Kidney (tissue), 22 donors: ENCODE measurements at places on chromosomes 13 and 19. TPM values are rescaled to one million over a fixed set of nuclear protein-coding genes. Genes with fewer than 3 reads are reported as not detected.
A peak's percentile ranks its signal among the peaks of the same experiment; 100 is the strongest.

The RASGRP4 gene
- 3.6 TPM for total RNA-seq

The SCGB2B2 gene
- total RNA-seq: 1.1 TPM

The RAB3A gene
- total RNA-seq: 5.2 TPM

The PRDX2 gene
- 171 TPM for total RNA-seq

The CEACAM20 gene
- not detected for total RNA-seq

The RNF225 gene
- total RNA-seq: 0.25 TPM

The ATP4A gene
- not detected for total RNA-seq

The MPV17L2 gene
- total RNA-seq: 11.5 TPM

The SPART gene
- 66.1 TPM for total RNA-seq

The TLE6 gene
- total RNA-seq: 3.7 TPM

- DNase-seq: peak; percentile 37
These were observed 209.6 kb downstream of the OLFM4 start for GRCh38 chr13:53238261-53238660.

DNA sequence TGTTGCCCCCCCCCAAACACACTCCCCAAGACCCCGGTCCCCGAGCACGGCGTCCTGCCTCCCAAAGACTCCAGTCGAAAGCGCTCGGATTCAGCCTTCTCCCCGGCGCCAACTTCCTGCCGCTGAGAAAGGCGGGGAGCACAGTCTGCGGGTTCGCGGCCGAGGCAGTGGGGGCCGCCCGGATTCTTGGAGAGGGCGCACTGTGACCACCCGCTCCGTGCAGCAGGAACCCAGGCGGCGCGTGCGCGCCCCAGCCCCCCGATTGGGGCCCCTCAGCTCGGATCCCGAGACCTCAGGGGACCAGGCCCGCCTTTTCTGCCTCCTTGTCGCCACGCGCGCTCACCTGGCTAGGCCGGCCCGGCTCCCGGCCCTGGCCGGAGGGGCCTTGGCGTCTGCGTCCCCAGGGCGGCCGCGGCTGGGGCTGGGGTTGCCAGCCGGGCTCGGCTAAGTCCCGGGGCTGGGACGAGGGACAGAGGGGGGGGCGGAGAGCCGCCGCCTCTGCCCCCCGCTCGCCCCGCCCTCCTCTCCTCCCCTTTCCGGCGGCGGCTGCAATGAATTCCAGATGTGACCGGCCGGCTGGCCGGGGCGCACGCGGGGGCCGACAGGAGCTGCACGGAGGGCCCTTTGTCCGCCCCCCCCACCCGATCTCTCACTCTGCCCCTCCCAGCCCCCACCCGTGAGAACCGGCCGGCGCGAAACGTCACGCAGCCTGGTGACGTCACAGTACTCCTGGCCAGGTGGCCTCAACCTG lies at the start of gene S1PR2:
Gene S1PR2 (minus strand): TSS at position 471 of the 751 bp plus-strand sequence. CDS start 6,426 bp downstream, outside the sequence.
- DNase-seq: peak; percentile 92

DNA sequence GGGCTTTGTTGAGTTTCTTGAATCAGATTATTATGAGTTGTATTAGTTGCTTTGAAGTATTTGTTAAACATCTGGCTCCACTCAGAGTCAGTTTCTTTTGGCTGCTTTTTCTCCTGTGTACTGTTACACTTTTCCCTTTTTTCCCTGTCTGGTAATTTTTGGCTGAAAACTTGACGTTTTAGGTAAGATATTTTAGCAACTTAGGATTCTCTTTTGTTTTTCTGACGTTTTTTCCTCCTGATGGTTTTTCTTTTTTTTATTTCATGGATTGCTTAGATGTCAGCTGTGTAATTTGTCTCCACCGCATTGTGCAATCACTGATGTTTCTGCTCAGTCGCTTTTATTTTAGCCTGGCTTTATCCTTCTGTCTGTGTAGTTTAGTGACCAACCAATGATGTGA lies 20.7 kb downstream of the RFC3 start:
- DNase-seq: no peak

- no peak for DNase-seq
These were observed 279.3 kb upstream of the KLF12 start for GRCh38 chr13:74413482-74413881.

- no peak for DNase-seq
These were observed 134.2 kb downstream of the MTUS2 start for GRCh38 chr13:28954419-28954725.

GRCh38 chr19:3145909-3146676 lies 10.3 kb downstream of the GNA15 start:
- no peak for DNase-seq

DNA sequence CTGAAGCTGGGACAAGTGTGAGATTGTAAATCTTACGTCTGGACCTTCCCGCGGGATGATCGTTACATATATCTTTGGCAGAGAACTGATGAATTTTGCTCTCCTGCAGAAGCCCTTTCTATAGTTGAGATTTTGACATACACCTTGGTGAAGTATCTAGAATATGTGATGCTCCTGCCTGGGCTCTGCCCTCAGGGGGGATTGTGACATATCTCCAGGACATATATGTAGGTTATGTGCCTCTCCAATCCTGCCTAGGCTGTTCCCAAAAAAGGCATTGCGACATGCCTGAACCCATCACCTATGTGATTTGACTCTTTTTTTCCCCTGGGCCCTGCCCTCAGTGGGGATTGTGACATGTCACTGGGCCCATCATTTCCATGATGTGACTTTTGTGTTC lies 76.6 kb downstream of the ZNF208 start:
- no peak for DNase-seq

DNA sequence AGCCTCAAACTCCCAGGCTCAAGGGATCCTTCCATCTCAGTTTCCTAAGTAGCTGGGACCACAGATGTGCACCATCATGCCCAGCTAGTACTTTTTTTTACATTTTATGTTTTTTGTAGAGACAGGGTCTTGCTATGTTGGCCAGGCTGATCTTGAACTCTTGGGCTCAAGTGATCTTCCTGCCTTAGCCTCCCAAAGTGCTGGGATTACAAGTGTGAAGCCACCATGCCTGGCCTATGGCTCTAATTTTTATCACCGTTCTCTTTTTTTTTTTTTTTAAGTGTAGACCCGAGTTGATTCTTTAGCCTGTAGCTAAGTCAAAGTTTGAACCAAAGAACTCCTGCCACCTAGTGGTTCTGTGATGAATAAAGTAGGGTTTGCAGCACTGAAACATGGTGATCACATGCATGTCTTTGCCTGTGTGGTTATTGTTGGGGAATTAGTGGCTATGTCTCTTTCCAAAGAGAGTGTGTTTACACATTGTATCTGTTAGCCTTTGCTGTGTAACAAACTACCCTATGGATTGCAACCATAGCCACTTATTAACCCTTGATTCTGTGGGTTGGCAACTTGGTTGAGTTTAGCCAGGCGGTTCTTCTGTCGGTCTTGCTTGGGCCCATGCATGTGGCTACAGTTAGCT lies 11.6 kb downstream of the NFILZ start:
- no peak for DNase-seq

GRCh38 chr13:112976526-112976925 lies 7.5 kb downstream of the MCF2L start:
- DNase-seq: no peak

- DNase-seq: no peak
These were observed 134.1 kb downstream of the KATNAL1 start for GRCh38 chr13:30173303-30173610.

DNA sequence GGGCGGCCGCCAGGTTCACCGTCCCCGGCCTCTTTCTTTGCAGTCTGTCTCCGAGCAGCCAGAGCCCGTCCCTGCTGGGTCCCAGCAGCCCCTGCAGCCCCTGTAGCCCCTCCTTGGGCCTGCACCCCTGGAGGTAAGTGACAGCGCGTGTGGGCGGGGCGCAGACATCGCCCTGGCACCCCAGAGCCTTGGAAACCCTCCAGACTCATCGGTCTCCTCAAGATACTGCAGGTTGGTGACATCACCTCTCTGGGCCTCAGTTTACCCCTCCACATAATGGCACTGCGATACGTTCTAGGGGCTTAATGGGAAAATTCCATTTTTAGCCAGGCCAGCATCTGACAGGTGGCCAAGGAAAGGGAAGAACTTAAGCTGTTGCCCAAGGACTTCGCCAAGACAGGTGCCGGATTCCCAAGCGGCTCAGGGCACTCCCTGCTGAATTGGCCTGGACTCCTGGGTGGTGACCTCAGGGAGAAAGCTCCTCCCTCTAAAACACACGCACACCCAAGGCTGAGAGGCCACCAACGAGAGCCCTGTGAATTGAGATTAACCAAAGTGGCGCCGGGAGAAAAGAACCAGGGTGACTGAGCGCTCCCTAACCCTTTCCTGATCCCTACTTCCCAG lies 13.1 kb downstream of the MAST3 start:
- DNase-seq: no peak

GRCh38 chr19:8655340-8655709 lies 24.9 kb downstream of the NFILZ start:
- DNase-seq: no peak

DNA sequence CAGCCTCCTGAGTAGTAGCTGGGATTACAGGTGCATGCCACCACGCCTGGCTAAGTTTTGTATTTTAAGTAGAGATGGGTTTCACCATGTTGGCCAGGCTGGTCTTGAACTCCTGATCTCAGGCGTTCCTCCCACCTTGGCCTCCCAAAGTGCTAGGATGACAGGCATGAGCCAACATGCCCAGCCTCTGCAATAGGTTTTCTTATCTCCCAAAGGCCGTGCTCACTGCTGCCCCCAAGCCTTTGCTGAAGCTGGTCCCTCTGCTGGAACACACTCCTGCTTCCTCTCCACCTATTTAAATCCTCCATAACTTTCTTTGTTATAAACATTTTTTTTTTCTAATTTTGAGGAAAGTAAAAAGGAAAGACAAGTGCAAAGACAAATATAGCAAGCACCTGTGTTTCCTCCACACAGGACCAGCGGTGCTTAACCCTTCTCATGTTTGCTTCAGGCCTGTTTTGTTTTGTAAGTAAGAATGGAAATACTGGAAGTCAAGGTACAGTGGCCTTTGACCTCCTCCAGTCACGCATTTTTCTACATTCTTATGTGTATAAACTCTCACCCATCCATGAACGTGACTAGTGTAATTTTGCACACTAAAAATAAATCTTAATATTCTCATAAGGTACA lies 14.5 kb upstream of the TNFAIP8L1 start:
- no peak for DNase-seq

DNA sequence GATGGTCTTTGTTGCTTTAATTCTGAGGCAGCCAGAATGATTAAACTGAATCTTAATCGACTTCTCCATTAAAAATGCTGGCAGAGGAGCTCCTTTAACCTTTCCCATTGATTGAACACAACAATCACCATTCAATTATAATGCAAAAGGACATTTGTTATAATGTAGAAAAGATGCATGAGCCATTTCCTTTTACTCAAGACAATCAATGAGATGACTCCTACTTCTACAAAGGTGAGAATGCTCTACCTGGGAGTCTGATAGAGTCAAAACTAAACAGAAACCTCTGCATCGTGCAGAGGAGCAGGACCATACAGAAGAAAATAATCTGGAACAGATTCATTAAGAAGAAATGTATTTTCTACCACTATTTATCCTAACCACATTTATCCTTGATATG lies 253.6 kb upstream of the DACH1 start:
- DNase-seq: no peak

- DNase-seq: no peak
These were observed 56.8 kb downstream of the KCNC3 start for GRCh38 chr19:50272263-50272897.

GRCh38 chr13:22569811-22570210 lies 611.0 kb upstream of the SGCG start:
- DNase-seq: no peak

DNA sequence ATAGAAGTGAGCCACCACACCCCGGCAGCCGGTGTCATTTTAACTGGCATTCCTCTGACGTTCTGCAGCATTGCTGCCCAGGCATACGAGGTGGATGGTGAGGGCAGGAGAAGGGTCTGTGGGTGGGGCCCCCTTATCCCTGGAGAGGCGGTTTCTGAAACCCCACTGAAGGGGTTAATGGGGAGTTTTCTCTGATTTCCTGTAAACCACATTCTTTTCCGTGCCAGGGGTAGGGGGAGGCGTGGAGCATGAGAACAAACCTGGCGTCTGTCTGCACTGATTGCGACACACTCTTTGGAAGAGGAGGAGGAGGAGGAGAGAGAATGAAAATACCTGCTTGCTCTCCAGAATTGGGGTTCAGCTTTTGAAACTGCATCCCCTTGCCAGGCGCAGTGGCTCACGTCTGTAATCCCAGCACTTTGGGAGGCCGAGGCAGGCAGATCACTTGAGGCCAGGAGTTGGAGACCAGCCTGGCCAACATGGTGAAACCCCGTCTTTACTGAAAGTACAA lies 2.7 kb upstream of the C3 start:
- DNase-seq: peak; percentile 77

GRCh38 chr13:62997038-62997599 lies 1581.5 kb upstream of the PCDH20 start:
- no peak for DNase-seq
